Activated naive CD8-positive, alpha-beta T cell treated with anti-CD3 and anti-CD28 coated beads, Interleukin-2, amount 10 ng/mL, durations not matched to agents 7 days and 5 days (primary cell): ENCODE measurements at places on chromosomes 12 and 14. TPM values are rescaled to one million over a fixed set of nuclear protein-coding genes. Genes with fewer than 3 reads are reported as not detected.

Gene DBX2
- total RNA-seq, result not detected

GRCh38 chr14:68124979-68125731, 305.6 kb downstream of the RAD51B start:
- no peak overlapping the region for H3K4me3 ChIP-seq
- peaks cover 3% of the 10 kb centered on the region for H3K36me3 ChIP-seq
- H3K4me1 ChIP-seq, result no peaks in the 10 kb centered on the region
- H3K27me3 ChIP-seq, result no peaks in the 10 kb centered on the region

GRCh38 chr14:28584951-28585350, 181.6 kb upstream of the FOXG1 start:
- H3K36me3 ChIP-seq, result no peaks in the 10 kb centered on the region
- no peak for DNase-seq
- no peaks in the 10 kb centered on the region for H3K4me1 ChIP-seq
- no peak overlapping the region for H3K27ac ChIP-seq
- no peaks in the 10 kb centered on the region for H3K27me3 ChIP-seq
- no peak overlapping the region for H3K4me3 ChIP-seq

GRCh38 chr12:69067713-69068112, 134.7 kb upstream of the CPM start:
- no peaks in the 10 kb centered on the region for H3K36me3 ChIP-seq
- H3K27me3 ChIP-seq, result no peaks in the 10 kb centered on the region
- H3K4me3 ChIP-seq, result no peak overlapping the region

DNA sequence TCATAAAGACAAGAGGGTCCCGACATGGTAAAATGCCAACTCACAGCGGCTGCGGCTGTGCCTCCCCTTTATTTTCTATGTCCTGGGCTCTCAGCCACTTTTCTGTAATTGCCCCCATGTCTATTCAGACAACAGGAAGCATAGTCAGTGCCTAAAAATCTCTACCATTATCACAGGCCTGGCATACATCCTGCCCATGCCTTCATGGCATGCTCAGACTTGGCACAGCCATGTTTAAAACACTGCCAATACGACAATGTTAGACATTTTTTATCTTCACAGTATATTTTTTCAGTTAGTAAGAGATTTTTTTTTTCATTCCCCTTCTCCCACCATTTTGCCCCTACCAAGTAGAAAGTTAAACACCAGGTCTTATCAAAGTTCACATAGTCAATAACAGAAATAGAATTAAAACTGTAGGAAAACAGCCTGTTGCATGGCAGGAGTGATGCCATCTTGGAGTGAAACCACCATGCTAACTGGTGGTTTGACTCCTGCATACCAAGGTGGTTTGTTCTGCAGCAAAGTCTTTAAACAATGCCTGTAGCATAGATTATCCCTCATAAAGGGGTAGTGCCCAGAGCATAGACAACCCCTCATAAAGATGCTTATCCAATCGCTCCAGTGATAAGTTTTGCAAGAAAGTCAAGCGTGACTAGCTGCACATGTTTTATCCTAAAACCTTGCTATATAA, 18.9 kb upstream of the CERS5 start:
- no peaks in the 10 kb centered on the region for H3K36me3 ChIP-seq
- no peak overlapping the region for H3K27ac ChIP-seq
- peaks cover 33% of the 10 kb centered on the region for H3K4me1 ChIP-seq
- no peaks in the 10 kb centered on the region for H3K27me3 ChIP-seq
- DNase-seq, result no peak
- no peak overlapping the region for H3K4me3 ChIP-seq
